ENCODE measurements at places on chromosomes 5 and 9. TPM values are rescaled to one million over a fixed set of nuclear protein-coding genes. Genes with fewer than 3 reads are reported as not detected.

The CNTLN gene
- 5.6 TPM for total RNA-seq

GRCh38 chr5:167908606-167909005 lies 382.8 kb upstream of the WWC1 start:
- DNase-seq = no peak

DNA sequence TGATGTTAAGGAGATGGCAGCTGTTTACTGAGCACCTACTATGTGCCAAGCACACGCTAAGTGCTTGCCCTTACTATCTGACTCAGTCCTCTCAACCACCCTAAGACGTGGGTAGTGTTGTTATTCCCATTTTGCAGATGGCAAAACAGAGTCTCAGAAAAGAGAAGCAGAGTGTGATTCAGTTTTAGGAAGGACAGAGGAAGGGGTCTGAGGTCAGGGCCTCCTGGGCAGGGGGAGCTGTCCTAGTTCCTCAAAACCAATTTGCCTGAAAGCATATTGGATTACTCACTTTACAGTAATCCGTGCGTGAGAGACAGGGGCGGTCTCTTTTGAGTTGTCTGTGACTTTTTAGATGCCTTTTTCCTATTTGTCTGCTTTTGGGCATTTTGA lies 23.2 kb downstream of the DNM1 start:
- DNase-seq = no peak

The PCDHA1 gene
- not detected for total RNA-seq
